ENCODE measurements at places on chromosomes 6 and 20. TPM values are rescaled to one million over a fixed set of nuclear protein-coding genes. Genes with fewer than 3 reads are reported as not detected.

DNA sequence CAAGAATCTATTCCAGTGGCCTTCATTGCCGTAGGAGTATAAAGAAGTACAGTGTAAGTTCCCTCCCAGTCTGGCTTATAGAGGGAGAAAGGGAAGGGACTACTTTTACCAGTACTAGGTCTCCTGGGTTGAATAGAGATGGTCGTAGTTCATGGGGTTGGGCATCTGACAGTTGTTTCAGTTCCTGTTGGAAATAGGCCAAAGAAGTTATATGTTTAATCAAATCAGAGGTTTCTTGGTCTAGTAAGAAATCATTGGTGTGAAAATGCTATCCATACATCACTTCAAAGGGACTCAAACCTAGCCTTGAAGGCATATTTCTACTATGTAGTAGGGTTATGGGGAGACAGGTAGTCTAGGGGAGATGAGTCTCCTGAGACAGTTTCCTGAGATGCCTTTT is 45.6 kb upstream of the MAN1A1 start:
- no peak for DNase-seq

- DNase-seq, result no peak
These were observed 827 bp downstream of the E2F3 start for GRCh38 chr6:20402342-20403069.

DNA sequence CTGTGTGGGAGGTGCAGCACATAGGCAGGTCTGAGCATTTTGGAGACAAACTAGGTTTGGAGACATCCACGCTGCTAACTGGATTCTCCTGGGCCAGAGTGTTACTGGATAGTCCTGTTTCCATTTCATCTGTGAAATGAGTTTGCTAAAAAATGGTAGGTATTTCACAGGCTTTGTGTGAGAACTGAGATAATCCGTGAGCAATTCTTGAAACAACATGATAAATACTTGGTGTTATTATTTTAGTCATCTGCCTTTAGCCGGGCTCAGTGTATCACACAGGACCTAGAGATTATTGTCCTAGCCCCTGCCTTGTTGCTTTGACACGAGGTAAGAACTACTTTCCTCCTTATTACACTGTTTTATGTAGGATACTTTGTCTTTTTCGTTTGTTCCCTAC is 63.0 kb downstream of the PRR18 start:
- no peak for DNase-seq

DNA sequence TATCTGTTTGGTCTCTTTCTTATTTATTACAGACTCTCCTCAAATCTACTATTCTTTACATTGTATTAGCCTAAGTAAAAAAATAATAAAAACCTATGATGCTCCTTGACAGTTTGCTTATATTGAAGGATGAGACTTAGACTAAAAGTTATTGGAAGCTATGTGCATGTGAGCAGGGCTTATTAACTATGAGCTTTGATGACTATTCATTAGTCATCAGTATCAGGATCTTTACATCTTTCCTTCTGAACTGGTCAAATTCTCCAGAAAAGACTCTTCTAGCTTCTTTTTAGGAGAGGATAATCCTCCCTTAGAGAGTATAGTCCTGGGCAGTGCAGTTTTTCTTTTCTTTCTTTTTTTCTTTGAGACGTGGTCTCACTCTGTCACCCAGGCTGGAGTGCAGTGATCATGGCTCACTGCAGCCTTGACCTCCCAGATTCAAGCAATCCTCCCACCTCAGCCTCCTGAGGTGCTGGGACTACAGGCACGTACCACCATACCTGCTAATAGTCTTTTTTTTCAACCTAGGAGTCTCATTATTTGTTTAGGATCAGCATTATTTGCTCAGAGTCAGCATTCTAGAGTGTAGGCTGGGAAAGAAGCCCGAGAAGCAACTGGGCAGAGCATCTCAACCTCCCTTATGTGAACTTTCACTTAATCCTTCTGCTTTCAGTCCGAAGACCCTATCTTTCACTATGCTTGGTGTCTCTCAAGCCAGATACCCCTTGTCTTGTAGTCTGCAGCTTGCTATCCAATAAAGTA is 37.1 kb upstream of the YWHAB start:
- no peak for DNase-seq

DNA sequence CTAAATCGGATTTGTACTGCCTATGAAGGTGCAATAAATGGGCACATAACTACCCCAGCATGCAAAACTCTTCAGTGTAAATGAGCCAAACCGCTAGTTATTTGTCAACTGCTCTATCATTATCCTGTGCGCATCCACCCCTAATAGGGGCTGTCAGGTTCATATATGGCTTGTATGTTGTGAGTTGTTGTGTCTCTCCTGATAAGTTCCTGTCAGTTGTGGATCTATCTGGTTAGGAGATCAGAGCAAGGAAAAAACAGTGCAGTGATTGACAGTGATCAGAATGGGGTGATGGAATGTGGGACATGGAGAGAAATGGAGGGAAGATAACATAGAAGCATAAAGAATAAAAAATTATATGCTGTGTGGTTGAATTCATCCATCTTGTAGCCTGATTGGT is 686.9 kb upstream of the ID4 start:
- DNase-seq, result no peak

DNA sequence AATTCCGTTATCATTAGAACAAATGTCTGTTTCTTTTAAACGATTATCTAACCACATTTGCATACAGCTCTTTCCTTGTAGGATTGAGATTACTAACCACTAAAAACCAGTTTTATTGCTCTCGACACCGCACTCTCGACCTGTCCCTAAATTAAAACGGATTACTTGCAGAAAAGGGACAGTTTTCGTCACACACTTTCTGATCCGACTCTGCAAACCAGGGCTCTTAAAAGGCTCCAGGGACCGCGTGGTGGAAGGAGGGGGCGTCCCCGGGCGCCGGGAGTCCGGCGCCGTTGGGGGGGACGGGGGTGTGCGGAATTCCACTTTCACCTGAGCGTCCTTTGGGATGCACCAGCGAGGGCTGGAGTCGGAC is 731 bp downstream of the MAK start:
- DNase-seq, result no peak

DNA sequence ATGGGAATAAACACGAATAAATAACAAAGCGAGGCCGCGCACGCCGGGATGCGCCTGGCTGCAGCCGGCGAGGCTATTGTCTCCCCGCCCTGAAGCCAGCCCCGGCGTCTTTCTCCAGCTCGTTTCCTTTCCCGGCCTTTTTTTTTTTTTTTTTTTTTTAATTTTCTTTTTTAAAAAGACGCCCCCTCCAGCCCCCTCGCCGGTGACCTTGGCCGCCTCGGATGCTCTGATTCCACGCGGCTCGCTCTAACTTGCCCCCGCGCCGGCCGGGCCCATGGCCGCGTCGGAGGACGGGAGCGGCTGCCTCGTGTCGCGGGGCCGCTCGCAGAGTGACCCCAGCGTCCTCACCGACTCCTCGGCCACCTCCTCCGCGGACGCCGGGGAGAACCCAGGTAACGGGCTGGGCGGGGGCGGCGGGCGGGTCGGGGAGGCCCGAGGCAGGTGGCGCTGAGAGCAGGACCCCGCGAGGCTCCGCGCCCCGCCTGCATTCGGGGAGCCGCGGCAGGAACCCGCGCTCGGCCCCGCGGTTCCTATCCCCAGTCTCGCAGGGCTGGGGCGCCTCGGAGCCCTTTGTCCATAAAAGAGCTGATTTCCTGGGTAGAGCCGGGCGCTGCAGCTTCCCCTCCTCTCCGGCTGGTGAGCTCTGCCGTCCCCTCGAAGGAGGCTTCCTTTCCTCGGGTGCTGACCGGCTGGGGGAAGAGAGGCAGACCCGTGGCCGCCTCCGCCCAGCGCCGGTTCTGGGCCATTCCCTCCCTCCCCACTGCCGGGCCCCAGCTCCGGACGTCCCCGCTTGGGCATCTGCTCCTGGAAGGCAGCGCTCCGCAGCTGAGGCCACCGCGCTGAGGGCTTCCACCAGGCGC is 631 bp downstream of the PHACTR3 start:
- no peak for DNase-seq

DNA sequence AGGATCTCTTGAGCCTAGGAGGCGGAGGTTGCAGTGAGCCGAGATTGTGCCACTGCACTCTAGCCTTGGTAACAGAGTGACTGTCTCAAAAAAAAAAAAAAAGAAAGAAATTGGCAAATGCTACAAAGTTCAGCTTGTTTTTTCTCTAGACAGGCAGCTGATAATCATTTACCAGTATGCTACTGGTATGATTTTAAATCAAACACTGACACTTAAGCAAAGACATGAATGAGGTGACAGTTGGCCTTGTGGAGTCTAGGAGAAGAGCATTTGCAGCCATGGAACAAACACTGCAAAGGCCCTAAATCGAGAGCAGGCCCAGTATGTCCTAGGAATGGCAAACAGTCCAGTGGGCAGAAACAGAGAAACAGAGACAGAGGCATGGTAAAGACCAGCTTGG is 99.7 kb upstream of the CEP85L start:
- DNase-seq, result no peak

DNA sequence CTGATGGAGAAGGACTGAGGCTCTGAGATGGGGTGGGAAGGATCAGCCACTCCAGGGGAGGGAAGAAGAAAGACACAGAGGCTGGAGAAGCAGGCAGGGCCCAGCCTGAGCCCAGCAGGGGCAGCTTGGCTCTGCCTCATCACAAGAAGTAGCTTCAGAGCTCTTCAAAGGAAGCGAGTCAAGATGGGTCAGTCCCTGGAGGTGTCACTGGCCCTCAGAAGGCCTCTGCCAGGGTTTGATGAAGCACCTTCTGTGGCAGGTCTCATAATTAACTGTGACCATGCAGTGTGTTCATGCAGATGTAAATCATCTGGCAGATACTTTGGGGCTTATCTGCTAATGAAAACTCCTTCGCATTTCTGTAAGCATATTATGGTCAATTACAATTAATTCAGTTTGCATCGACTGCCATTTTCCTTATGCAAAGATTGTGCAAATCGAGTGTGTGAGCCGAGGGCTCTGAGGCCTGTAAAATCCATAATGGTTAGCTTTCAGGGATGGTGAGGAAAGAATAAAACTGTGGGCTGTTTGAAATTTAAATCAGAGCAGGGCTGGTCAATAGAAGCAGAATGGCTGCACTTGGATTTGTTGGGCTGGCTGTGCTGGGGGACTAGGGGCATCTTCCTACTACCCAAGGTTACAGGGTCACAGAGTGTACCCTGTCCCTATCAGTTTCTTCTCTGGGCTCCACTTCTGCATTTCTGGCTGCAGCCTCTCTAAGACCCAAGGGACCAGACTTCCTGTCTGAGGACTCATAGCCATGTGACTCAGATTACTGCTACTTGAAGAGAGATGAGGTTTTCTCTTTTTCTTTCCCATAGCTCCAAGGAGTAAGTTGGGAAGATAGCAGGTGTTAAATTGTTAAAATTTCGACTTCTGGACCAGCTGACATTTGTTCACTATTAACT is 376.6 kb downstream of the DHX35 start:
- no peak for DNase-seq

DNA sequence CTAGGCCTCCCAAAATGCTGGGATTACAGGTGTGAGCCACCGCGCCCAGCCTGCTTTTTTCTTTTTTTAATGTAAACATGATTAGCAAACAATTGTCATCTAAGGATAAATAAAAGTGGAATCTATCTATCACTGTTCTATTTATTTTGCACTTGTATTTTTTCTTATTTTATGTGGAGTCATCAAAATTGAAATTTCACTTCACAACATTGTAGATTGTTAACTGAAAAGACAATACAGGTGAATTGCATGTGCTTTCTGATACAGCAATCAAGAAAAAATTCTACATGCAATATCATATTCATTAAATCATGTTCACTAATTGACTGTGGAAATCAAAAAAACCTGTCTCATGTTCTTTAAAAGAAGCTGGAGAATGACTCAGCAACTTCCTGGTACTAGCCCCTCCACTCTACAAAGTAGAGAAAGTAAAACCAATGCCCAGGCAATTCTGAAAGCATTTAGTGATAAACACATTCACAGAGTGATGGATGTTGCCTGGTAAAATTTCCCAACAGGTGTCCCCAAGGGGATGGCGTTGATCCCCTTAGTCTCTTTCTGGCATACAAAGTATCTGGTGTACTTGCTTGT is 10.7 kb upstream of the RFX6 start:
- no peak for DNase-seq

DNA sequence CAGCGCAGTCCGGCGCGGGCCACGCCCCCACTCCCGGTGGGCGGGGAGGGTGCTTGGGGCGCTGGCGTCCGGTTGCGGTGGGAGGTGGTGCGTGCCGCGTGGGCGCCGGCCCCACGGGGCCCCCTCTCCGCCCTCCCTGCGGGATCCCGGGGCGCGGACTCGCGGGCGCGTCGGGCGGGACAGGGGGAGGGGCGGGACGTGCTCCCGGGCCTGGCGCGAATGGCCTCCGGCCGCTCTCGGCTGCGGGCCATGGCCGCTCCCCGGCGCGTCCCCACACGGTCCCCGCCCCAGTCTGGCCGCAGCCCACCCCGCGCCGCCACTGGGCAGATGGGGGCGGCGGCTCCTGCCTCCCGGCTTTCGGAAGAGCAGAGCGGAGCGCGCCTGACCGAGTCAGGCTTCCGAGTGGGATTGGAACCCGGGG is 771 bp upstream of the PPP1R3G start:
- DNase-seq, result no peak

GRCh38 chr6:21993841-21994240 is 303.0 kb downstream of the PRL start:
- no peak for DNase-seq

DNA sequence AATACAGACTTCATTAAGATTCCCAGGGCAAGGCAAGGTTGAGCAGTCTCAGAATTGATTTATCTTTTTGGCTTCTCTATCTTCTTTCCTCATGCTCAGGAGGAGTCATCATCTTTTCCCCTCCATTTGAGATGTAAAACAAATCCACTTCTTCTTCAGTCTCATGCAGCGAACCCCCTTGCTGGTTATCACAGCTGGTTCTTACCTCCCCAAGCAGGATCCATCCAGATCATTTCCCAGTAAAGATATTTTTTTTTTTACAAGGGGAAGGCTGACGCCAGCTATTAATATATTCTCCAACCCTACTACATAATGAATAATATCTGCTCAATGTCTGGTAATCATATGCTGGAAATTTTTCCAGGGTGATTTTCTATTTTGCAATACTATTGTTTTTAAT is 508.9 kb upstream of the NOX3 start:
- no peak for DNase-seq

DNA sequence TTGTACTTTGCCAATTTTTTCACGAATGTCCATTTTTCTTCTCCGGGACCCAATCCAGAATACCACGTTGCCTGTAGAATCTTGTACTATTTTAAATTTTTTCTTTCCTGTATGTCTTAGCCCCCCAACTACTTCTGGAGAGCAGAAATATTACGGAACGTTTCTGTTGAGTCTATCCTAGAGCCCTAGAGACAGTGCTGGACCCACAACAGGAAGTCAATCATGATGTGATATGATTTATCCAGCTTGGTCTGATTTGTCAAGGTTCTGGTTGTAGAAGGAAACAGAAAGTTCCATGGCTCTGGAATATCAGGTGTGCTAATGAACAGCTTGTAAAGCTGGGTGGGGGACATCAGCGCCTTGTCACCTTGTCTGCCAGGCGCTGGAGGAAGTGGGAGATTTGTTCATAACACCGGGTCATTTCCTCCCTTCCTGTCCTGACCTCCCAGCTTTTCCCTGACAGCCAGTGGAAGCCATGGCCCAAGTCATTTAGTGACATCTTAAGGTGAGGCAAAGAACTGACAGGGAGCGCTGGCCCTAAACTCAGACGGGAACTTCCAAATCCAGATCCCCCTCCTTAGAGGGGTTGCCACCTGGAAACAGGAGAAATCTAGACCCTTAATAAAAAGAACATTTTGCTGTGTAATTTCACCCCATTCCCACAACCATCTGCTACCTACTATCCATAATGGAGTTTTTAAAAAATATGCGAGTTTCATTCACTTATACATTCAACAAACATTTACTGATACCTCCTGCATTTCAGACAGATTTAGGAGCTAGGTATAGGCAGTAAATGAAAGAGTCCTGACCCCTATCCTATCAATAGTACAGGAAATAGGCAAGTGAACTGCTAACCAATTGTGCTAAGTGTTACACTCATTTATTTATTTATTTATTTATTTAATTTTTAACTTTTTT is 130.5 kb downstream of the ZFP64 start:
- peak; percentile 30 for DNase-seq

MTCH1 gene
- 329 TPM for total RNA-seq

Measured in pulmonary artery endothelial cell (primary cell).